ENCODE measurements at places on chromosomes 12 and 14. TPM values are rescaled to one million over a fixed set of nuclear protein-coding genes. Genes with fewer than 3 reads are reported as not detected.

- no peak overlapping the region for H3K27ac ChIP-seq
- H3K27me3 ChIP-seq: no peaks in the 10 kb centered on the region
- no peak overlapping the region for H3K4me3 ChIP-seq
Measured at GRCh38 chr12:100024974-100025555, 40.3 kb upstream of the ANKS1B start.

DNA sequence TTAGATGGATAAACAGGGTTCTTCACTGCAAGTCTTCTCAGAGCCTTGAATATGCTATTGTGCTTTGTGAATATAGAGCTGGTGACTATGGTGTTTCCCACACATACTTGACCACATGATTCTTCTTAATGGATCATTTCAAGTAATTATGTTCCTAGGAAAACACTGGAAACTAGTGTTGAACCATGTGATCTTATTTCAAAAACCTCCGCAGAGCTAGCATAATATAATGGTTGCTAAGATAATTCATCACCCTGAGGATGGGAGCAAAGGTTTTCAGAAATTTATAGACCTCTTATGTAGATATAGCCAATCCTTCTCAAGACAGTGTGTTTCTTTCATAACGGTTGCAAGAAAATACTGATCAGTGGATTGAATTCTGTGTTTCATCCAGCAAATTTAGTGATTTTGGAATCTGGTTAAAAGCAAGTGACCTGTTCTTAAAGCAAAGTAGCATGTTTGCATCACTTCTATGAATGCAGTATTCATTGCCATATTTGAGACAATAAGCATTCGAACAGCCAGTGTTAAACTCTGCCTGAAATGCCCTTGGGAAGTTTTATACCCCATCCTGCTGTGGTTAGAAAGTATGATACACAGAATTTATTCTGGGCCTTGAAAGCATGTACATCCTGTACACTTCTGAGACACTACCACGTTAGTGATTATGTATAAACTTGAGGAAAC is 341.0 kb upstream of the E2F7 start:
- H3K4me1 ChIP-seq: no peaks in the 10 kb centered on the region
- H3K27me3 ChIP-seq: no peaks in the 10 kb centered on the region
- no peak overlapping the region for H3K4me3 ChIP-seq
- no peak for DNase-seq
- H3K36me3 ChIP-seq: no peaks in the 10 kb centered on the region

- no peaks in the 10 kb centered on the region for H3K36me3 ChIP-seq
- no peak overlapping the region for H3K27ac ChIP-seq
- no peaks in the 10 kb centered on the region for H3K27me3 ChIP-seq
- H3K4me3 ChIP-seq: no peak overlapping the region
- no peak for DNase-seq
Measured at GRCh38 chr12:129052373-129052772, 199.1 kb downstream of the GLT1D1 start.

DNA sequence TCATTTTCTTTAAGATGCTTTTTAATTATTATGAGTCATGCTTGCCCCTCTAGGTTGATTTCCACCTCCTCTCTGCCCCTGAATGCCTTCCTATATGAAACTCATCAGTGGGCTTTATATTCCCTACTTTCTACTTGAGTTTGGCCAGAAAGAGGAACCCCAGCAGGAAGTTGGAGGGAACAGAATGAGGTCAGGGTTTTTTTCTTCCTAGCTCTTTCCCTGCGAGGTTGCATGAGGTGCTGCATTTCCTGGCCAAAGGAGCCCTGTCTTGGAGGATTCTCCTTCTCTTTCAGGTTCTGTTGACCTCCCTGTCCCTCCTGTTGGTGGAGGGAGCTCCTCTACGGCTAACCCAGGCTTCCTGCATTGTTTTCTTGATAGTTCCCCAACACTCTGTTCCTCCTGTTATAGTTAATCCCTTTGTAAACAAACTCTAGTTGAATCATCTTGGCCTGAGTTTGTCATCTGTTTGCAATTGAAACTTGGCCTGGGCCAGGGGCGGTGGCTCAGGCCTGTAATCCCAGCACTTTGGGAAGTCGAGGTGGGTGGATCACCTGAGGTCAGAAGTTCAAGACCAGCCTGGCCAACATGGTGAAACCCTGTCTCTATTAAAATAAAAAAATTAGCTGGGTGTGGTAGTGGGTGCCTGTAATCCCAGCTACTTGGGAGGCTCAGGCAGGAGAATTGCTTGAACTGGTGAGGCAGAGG is 15.3 kb upstream of the SPIC start:
- H3K4me3 ChIP-seq: no peak overlapping the region
- H3K27me3 ChIP-seq: peaks cover 4% of the 10 kb centered on the region
- H3K4me1 ChIP-seq: peaks cover 11% of the 10 kb centered on the region

Gene HCAR2
- total RNA-seq: not detected

Gene TAS2R46
- 1.4 TPM for total RNA-seq

All from activated naive CD8-positive, alpha-beta T cell treated with anti-CD3 and anti-CD28 coated beads, Interleukin-2, amount 10 ng/mL, durations not matched to agents 7 days and 5 days (primary cell).